Stimulated activated CD4-positive, alpha-beta T cell treated with anti-CD3 and anti-CD28 coated beads, Interleukin-15, amount 100 ng/mL, for 1 hour (primary cell): ENCODE measurements at places on chromosomes 11 and 22.

DNA sequence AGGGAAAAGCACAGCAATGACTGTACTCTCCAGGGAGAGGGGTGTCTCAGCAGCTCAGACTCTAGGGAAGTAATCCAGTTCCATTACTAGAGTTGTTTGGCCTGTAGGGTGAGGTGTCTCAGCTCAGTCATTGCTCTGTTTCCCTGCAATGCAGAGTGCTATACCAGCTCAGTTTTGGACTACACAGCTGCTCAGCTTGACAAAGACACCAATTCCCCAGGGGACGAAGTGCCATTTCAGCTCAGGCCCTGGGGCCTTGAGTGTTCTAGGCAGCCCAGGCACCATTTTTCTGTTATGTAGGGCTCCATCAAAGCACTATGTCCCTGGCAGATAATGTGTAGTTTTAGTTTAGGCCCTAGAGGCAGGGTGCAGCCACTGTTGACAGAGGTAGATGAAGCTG is 18.2 kb downstream of the CALCB start:
- DNase-seq = no peak

- no peak for DNase-seq
Observed at GRCh38 chr22:23904573-23905254, 10.5 kb downstream of the MIF start.

GRCh38 chr11:1992111-1992510 is 5.5 kb downstream of the H19 start:
- no peak for DNase-seq

DNA sequence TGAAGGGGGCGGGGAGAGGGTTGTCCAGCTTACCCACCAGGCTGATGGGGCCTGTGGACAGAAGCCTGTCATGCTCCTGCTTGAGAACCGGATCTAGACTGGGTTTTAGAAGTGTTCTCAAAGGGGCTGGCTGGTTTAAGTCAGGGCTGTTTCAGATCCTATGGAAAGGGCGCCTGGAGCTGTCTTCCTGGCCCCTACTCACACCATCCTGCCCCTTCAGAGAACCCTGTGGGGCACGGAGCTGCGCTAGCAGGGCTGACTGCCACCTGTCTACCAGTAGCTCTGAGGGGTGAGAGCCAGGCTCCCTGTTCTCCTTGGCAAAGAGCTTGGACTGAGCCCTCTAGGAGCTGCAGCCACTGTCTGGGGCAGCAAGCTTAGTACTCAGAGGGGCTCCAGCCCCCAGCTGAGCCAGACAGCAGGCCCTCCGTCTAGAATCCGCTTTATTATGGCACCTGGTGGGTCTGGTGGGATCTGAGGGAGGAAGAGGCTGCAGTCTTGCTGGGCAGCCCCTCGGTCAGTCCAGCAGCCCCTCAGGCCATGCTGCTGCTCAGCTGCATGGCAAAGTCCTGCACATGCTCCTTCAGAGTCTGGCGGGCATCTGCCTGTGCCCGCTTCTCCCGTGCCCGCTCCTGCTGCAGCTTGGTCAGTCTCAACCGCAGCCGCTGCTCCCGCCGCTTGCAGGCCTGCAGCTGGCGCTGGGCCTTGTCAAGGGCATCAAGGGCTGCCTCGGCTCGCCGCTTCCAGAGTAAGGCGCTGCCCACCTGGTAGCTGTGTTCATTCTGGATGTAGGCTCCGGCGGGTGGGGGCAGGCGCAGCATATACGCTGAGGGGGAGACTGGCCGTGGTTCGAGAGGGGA is 2.3 kb downstream of the THAP7 start:
- DNase-seq = no peak

DNA sequence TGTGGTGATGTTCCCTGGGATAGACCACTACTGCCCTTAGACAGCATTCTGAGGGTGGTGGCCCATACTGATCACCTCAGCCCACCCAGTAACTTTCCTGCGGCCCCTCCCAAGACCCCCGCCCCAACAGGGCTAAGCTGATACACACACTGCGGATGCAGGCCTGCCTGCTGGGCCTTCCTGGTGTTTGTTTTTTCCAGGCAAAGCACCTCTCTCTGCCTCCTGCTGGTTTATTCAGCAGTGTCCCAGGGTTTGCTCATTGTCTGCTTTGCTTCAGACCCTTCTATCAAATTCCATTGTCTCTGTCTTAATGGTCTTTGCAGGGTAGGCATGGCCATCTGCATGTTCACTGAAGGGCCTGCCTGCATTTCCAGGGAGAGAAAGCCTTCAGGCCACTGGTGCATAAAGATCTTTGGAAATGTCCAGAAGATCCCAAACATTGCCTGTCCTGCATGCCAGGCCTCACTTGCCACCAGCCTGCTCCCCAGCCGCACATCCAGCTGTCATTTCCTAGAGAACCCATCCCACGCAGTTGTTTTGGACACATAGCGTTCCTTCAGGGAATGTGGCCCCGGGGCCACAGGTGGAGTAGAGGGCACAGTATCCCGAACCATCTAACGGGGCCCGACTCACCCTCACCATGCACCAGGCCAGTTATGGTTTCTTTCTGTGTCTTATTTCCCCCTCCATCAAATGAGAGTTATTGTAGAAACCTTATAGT is 50.2 kb downstream of the BCR start:
- no peak for DNase-seq

DNA sequence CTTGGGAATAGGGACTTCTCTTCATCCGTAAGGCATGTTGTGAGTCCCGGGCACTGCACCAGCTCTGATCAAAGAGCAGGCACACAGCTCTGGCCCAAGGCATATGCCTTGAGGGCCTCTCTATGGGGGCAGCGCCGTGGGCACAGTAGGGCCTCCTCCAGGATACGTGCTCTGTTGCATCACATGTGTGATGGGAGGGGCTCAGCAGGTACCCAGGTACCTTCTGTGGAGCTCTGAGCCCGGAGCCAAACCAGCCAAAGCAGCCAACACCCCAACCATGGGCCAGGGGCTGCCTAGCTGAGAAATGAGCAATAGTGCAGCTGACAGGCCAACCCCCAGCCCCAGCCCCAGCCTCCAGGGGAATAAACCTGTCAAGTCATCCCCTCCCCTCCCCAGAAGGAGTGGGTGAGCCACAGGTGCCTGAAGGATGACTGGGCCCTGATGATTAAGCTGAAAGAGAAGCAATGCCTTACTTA is 79.7 kb upstream of the SHISAL1 start:
- DNase-seq = no peak

DNA sequence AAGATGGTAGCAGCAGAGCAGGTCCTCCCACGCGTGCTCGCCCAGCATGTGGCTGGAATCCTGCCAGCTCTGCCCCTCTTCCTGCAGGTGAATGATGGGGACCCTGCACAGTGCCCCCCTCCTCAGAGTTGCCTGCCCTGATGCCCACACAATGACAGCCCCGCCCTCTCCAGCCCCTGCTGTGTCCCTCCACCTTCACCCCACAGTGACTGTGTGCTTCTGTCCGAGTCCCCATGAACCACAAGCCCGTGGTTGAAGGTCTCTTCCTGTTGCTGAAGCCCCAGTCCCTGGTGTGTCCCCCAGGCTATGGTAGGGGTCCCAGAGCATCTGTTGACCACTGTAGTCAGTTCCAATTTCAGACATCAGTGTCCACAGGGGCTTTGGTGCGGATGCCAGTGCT is 71.0 kb downstream of the BRD1 start:
- DNase-seq = no peak

- no peak for DNase-seq
Observed at GRCh38 chr11:125166764-125167291, 2.3 kb downstream of the PKNOX2 start.

DNA sequence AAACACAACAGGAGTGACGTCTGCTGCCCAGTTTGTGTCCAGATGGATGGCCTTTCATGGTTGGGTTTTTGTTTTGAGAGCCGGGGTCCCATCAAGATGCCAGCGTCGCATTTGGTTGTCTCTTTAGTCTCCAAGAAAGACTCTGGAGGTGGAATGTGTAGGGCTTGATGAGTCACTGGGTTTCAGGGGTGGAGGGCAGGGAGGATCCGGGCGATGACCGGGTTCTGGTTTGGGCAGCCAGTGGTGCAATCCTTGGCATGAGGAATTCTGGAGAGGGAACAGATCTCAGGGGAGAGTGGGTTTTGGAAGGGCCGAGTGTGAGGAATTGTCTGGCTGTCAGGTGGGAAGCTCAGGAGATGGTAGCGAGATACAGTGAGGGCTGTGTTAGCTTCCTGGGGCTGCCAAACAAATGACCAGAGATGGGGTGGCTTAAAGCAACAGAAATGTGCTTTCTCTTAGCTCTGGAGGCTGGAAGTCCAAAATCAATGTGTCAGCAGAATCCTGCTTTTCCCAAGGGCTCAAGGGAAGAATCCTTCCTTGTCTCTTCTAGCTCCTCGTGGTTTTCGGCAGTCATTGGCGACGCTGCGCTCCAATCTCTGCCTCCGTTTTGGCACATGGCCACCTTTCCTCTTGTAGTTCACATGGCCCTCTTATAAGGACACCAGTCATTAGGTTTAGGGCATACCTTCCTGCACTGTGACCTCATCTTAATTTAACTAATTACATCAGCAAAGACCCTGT is 26.4 kb upstream of the PPFIA1 start:
- DNase-seq = no peak
